ENCODE measurements at places on chromosomes 11 and 22.

DNA sequence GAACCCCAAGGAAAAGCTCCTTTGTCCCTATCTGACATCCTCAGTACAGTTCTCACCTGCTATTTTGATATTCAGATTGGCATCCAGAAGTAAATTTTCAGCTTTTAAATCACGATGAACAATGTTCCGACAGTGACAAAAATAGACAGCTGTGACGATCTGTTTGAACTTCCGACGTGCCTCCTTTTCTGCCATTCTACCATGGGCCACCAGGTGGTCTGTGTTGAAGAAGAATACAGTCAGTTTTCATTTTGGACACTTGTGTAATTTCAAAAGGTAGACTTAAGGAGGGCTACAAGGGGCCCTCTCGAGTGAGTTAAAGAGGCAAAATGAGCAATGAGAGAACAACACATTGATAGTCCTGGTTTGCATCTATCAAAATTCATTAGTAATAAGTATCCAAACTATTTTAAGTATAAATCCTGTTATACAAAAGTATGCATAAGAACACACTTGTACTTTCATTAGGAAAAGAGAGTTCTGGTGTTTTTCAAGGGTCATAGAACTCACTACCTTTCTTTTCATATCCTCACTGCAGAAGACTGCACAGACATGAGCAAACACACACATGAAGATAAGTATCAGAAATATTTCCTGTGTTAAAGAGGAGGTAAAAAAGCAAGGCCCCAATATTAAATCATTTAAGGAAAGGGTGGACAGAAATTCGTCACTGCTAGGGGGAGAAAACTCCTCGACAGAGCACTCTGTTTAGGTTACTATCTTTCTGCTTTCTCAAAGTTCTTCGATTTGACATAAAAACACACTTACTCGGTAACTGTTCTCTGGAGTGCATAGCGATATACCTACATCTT is 89.9 kb upstream of the APOA1 start:
- no peaks in the 10 kb centered on the region for H3K27me3 ChIP-seq
- H3K4me1 ChIP-seq: peaks cover 38% of the 10 kb centered on the region
- no peak for DNase-seq
- peaks cover 25% of the 10 kb centered on the region for H3K36me3 ChIP-seq

DNA sequence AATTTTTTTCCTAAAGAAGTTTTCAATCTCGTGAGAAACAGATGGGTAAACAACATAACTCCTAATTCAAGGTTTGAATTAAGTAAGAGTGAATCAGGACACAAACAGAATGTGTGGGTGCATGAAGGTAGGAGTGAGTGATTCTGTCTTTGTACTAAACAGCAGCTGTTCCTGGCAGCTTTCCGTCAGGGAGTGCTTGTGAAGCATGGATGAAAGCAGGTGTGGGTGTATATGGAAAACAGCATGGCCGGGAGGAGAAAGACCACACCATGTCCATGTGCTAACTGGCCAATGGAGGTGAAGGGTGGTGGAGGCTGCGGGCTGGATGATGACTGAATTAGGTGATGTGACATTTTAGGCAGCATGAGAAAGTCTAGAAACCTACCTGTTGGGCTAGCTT is 49.6 kb downstream of the BARX2 start:
- no peak overlapping the region for H3K27ac ChIP-seq
- no peak for DNase-seq
- no peak overlapping the region for H3K4me3 ChIP-seq
- no peaks in the 10 kb centered on the region for H3K27me3 ChIP-seq
- H3K4me1 ChIP-seq: peaks cover 26% of the 10 kb centered on the region

DNA sequence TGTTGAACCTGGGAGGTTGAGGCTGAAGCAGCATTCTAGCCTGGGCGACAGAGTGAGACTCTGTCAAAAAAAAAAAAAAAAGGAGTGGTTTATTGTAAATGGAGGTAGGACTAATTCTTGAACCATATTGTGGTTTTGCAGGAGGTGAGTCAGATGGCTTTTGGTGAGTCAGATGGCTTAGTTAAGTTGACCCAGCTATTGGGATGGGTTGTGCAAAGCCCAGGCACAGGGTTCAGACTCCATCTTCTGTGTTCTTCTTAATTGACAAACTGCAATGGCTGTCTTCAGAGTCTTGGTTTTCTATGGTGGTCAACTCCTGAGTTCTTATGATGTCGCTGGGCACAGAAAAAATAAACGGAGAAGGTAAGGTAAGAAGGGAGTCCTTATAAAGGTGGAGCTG is 182.7 kb downstream of the ADAMTS15 start:
- H3K36me3 ChIP-seq: no peaks in the 10 kb centered on the region
- H3K27me3 ChIP-seq: no peaks in the 10 kb centered on the region
- H3K27ac ChIP-seq: no peak overlapping the region
- DNase-seq: no peak
- no peak overlapping the region for H3K4me3 ChIP-seq

GRCh38 chr11:35631891-35632290 is 13.6 kb downstream of the FJX1 start:
- H3K4me1 ChIP-seq: no peaks in the 10 kb centered on the region
- DNase-seq: no peak
- no peak overlapping the region for H3K27ac ChIP-seq
- H3K36me3 ChIP-seq: no peaks in the 10 kb centered on the region

Measured in suprapubic skin (tissue), 4 donors.